ENCODE measurements at places on chromosomes 7 and 10.

DNA sequence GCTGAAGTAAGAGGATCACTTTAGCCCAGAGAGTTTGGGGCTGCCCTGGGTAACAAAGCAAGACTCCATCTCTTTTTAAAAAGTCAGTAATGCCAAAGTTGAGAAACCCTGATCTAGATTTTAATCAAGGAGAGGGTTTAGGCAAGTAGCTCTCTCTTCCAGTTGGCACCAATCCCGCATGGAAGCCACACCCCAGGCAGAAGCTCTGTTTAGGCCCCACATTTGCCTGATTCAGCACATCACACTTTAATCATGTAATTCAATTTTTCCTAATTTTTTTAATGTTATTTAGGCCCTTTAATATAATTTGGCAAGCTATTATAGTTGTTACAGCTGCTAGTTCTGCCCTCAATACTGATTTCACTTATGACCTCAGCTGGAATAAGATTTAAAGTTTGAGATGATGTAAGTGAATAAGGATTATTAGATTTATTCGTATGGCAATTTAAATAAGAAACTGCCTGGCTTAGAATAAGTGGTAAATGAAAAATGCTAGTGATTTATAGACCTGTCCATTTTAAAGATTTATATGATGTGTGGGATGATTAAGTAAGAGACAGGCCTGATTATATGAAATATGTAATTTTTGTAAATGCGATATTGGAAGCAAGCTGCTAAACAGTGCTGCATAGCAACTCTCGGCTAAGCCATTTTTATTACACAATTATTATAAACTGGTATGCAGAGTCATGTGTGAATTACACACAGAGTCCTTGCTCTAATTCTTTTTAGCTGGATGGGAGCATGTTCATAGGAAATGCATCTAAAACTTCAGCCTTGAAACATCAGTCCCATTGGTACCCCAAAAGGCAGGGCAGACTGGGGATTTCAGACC lies 80.2 kb upstream of the NFE2L3 start:
- no peak for DNase-seq

- DNase-seq, result peak; percentile 40
Measured at GRCh38 chr7:142391191-142391992, 133.5 kb upstream of the PRSS58 start.

DNA sequence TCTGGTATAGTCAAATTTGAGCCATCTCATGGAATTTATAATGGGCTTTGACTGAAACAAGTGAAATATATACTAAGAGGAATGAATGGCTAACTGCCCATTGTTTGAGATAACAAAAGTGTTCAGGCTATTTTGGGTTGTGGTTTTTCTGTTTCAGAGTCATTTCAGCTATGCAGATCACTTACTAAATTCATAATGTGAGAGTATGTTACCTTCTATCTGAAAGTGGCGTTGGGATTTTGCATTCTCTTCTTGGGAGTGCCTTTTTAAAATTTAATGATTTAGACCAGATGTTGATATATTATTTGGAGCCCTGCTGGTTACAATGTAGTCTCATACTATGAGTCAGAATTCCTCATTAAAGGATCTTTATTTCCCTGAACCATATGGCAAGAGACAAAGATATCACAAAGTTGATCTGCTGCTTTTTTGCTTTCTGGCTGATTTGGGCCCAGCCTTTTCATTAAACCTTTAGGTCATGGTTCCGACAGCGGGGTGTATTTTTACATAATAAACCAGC lies 10.4 kb downstream of the VCL start:
- DNase-seq, result peak; percentile 37

- DNase-seq, result no peak
Measured at GRCh38 chr10:6770846-6771245, 190.8 kb upstream of the PRKCQ start.

DNA sequence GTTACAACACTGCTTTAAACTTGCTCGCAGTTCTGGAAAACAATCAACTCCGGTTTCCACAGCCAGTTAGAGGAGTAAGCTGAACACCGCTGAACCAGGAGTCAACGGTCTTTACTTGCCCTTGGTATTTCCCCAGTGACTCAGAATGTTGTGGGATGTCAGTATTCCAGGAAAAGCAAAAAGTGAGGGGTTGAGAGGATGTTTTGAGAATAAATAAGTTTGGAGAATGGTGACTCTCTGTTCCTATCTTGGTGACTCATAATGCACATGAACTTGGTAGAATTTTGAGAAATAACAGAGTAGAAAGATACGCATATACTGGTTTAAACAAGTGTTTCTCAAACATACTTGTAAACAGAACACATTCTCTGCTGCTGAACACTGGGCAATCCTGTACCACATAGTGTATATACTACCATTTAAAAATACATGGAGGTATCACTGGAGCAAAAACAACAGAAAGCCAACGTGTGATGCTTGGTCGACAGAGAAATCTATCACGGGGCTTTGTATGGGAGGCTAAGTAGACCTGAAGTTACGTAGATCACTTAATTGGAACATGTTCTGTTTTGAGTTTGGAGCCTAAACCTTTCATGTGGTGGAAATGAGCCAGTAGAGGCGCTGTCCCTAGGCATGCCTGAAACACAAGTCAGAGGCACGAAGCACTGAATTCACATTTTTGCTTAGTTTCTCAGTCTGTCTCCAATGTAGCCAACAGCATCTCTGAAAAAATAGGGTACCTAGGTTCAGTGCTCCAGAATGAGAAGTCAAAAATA lies 534.3 kb downstream of the PARD3 start:
- DNase-seq, result peak; percentile 77

- DNase-seq, result no peak
Measured at GRCh38 chr10:88089498-88089897, 226.1 kb downstream of the PTEN start.

DNA sequence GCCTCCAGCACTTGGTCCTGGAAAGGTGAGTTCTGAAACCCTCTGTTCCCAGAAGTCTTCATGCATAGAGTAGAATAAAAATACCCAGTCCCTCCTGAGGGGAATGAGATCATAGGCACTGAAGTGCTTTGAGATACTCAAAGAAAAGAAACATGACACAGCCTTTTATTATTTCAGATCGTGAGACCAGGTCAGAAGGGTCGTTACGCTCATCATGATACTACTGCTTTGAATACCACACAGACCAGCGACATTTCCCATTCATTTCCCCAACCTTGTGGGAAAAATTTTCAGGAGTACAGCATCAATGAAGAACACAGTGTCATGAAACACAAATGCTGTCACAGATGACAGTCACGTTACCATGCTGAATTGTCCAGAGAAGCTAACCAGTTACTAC lies 15.0 kb downstream of the CLRN3 start:
- no peak for DNase-seq

GRCh38 chr7:117119192-117119924 lies 166.1 kb downstream of the ST7 start:
- peak; percentile 72 for DNase-seq

DNA sequence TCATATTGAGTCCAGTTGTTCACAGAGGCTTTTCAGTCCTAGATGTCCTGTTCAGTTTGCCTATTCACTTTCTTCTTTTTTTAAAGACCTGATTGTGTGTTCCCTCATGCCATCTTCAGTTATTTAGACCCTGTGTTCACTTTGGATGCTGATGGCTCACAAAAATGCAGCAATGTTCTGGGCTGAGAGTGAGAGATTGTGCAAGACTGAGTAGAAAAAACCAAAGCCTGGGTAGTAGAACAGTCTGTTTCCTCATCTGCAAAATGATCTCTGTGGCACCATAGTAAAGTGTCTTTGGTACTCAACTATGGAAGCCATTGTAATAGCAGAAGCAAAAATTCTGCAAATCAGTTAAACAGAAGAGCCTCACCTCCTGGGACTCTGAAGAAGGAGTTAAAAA lies 43.2 kb downstream of the AKR1B1 start:
- DNase-seq, result no peak

- DNase-seq, result peak; percentile 49
Measured at GRCh38 chr7:139457153-139457946, 26.1 kb downstream of the KLRG2 start.

- no peak for DNase-seq
Measured at GRCh38 chr7:97269741-97270140, 152.2 kb downstream of the SDHAF3 start.

DNA sequence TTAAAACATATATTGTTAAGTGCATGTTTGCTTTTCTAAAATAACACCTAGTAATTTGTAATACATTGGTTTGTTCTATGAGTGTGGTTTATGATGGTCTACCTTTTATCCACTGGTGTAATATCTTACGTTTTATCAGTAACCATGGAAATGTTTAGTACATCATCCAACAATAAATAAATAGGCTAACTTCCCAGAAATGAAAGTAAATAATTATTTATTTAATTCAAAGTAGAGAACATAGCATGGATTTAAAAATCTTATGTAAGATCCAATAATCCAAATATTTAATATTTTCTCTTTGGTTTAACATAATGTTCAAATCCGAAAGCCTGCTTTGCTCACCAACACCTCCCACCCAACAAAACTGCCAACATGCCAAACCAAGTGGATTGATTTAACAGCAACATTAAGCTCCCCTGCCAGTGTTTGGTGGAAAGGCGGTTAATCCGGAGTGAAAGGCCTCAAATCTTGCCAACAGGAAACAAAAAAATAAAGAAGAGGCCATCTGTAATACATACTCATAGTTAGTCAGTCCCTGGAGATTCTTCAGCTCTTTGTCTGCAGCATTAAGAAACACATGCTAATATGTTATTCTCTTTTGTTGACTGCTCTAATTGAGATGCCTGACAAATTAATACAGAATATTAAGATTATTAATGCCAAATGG lies 897.8 kb downstream of the CNTNAP2 start:
- DNase-seq, result no peak

- DNase-seq, result no peak
Measured at GRCh38 chr10:42992156-42992956, 84.5 kb upstream of the RET start.

- DNase-seq, result no peak
Measured at GRCh38 chr10:31171402-31172083, 139.9 kb upstream of the ZNF438 start.

- DNase-seq, result no peak
Measured at GRCh38 chr10:130871406-130871805, 440.1 kb downstream of the TCERG1L start.

DNA sequence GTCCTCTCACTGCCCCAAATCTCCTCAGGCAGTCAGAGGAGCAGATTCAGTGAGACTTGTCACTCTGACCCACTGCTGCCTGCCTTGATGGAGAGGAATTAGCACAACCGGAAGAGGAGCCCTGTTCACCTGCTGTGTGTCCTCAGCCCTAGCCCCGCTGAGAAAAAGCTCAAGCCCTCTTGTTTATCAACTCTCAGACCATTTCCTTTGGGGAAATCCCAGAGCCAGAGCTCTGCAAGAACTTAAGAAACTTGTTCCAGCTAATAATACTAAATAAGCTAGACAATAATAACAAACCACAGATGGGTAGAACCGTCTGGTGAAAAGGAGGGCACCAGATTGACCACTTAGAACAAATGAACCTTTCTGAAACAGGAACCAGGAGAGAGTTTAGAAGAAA lies 37.7 kb upstream of the ITGB1 start:
- no peak for DNase-seq

- DNase-seq, result no peak
Measured at GRCh38 chr7:88845091-88845490, 49.6 kb upstream of the TEX47 start.

DNA sequence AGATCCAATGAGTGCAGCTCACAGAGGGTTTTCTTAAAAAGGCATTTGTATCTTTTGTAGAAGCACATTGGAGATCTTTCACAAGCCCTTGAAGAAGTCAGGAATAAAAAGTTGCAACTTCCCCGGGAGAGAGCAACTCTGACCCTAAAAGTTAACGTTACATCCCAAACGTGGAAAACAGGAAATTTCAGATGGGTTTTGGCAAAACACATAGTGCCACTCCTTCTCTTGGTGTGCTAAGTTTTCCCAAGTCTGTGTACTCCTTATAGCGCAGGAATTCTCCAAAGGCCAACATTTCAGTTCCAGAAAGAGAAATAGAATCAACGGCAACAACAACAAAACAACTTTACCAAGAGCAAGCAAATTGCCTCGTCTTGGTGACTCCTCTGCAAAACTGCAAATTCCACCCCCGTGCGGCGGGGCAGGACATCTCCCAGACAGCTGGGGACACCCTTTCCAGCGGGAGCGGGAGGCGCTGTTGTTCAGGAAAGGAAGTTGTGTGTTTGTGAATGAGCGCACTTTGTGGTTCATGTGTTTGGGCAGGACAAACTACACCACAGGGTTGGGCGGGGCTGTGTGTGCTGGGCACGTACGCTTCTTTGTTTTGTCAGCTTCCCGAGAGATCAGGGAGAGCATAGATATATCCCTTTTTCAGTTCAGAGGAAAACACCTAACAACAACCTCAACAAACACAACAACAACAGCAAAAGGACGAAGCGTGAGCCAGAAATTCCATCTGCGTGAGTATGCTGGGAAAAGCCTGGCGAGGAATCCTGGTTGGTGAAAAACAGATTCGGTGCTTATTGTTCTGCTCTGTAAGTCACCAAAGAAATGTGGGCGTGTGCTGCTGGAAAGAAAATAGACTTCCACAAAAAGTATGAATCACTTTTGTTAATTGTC lies 294.7 kb upstream of the PITRM1 start:
- DNase-seq, result peak; percentile 96

- DNase-seq, result no peak
Measured at GRCh38 chr10:34434119-34434594, 380.9 kb downstream of the PARD3 start.
